ENCODE measurements at places on chromosomes 12 and 14. TPM values are rescaled to one million over a fixed set of nuclear protein-coding genes. Genes with fewer than 3 reads are reported as not detected.

DNA sequence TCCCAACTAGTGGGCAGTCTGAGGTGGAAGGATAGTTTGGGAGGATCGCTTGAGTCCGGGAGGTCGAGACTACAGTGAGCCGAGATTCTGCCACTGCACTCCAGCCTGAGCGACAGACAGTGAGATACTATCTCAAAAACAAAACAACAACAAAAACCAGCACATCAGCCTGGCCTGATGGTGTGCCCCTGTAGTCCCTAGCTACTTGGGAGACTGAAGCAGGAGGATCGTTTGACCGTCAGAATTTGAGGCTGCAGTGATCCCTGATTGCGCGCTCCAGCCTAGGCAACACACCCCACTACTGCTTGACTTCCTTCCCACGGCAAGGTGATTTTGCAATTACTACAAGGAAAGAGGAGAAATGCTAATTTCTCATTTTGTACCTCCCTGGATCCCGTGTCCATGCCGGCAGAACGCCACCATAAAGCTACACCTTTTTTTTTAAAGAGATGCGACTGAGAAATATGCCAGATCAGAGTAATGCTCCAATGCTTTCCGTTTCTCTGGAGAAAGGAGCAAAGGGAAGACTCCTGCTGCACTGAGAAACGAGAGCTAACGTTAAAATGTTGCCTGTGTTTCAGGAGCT, 672 bp upstream of the SCFD1 start:
- H3K36me3 ChIP-seq: peaks cover 20% of the 10 kb centered on the region
- peaks cover 41% of the 10 kb centered on the region for H3K4me1 ChIP-seq
- H3K27me3 ChIP-seq: no peaks in the 10 kb centered on the region

GRCh38 chr12:19014240-19014639, 115.3 kb upstream of the PLEKHA5 start:
- H3K27ac ChIP-seq: no peak overlapping the region
- H3K4me1 ChIP-seq: no peaks in the 10 kb centered on the region
- no peaks in the 10 kb centered on the region for H3K27me3 ChIP-seq
- no peak for DNase-seq
- H3K4me3 ChIP-seq: no peak overlapping the region
- no peaks in the 10 kb centered on the region for H3K36me3 ChIP-seq

The TAS2R9 gene
- total RNA-seq: not detected

- no peaks in the 10 kb centered on the region for H3K27me3 ChIP-seq
- DNase-seq: no peak
- peak overlapping the region; percentile 93 for H3K4me3 ChIP-seq
Observed at GRCh38 chr12:122979908-122980182, 636 bp upstream of the ARL6IP4 start.

DNA sequence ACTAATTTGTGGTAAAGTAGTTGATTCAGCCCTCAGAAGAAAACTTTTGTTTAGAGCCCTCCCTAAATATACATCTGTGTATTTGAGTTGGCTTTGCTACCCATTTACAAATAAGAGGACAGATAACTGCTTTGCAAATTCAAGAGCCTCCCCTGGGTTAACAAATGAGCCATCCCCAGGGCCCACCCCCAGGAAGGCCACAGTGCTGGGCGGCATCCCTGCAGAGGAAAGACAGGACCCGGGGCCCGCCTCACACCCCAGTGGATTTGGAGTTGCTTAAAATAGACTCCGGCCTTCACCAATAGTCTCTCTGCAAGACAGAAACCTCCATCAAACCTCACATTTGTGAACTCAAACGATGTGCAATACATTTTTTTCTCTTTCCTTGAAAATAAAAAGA, 2.7 kb downstream of the FZD10 start:
- no peaks in the 10 kb centered on the region for H3K4me1 ChIP-seq
- H3K36me3 ChIP-seq: no peaks in the 10 kb centered on the region
- H3K27me3 ChIP-seq: peaks cover 65% of the 10 kb centered on the region
- no peak for DNase-seq
- no peak overlapping the region for H3K27ac ChIP-seq

DNA sequence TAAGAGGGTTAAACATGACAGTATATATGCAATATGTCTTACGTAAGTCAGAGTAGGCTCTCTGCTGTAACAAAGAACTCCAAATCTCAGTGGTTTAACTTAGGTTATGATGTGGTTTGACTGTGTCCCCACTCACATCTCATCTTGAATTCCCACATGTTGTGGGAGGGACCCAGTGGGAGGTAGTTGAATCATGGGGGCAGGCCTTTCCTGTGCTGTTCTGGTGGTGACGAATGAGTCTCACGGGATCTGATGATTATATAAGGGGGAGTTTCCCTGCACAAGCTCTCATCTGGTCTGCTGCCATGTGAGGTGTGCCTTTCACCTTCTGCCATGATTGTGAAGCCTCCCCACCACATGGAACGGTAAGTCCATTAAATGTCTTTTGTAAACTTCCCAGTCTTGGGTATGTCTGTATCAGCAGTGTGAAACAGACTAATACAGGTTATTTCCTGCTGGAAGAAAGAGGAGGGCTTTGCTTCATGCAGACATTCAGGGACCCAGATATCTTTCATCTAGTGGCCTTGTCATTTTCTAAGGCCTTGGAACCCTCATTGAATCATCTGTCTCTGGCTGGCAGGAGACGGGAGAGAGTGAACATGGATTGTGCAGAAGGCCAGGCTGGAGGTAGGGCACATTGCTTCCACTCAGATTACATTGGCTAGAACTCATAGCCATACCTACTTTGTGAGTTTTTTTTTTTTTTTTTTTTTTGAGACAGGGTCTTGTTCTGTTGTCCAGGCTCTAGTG, 96.1 kb downstream of the CRADD start:
- H3K27me3 ChIP-seq: no peaks in the 10 kb centered on the region
- peak overlapping the region; percentile 18 for H3K4me3 ChIP-seq
- DNase-seq: peak; percentile 40
- H3K27ac ChIP-seq: peak overlapping the region; percentile 77
- peaks cover 20% of the 10 kb centered on the region for H3K4me1 ChIP-seq
- H3K36me3 ChIP-seq: peaks cover 33% of the 10 kb centered on the region

The SMCO2 gene
- total RNA-seq: not detected

GRCh38 chr14:100733152-100733850, 6.6 kb downstream of the DLK1 start:
- no peaks in the 10 kb centered on the region for H3K4me1 ChIP-seq
- DNase-seq: no peak
- H3K27ac ChIP-seq: no peak overlapping the region
- no peak overlapping the region for H3K4me3 ChIP-seq
- H3K27me3 ChIP-seq: peaks cover 20% of the 10 kb centered on the region

DNA sequence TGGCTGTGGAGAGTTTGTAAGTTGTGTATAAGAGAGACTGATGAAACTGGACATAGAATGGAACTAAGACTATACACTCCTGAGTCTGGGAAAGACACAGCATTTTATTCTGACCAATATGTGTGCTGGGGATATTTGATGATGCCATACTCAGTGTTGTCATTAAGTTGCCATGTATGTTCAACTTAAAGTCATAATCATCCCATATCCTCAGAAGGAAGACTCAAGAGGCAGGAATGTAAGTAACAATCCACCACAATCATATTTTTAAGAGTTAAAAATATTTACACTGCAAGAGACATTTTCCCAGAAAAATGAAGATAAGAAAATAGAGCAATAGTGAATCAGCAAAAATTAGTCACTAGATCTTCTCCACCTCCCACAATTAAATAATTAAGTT, 120.1 kb downstream of the MDGA2 start:
- H3K4me3 ChIP-seq: no peak overlapping the region
- no peaks in the 10 kb centered on the region for H3K27me3 ChIP-seq
- H3K27ac ChIP-seq: no peak overlapping the region
- DNase-seq: no peak
- no peaks in the 10 kb centered on the region for H3K36me3 ChIP-seq
- no peaks in the 10 kb centered on the region for H3K4me1 ChIP-seq

DNA sequence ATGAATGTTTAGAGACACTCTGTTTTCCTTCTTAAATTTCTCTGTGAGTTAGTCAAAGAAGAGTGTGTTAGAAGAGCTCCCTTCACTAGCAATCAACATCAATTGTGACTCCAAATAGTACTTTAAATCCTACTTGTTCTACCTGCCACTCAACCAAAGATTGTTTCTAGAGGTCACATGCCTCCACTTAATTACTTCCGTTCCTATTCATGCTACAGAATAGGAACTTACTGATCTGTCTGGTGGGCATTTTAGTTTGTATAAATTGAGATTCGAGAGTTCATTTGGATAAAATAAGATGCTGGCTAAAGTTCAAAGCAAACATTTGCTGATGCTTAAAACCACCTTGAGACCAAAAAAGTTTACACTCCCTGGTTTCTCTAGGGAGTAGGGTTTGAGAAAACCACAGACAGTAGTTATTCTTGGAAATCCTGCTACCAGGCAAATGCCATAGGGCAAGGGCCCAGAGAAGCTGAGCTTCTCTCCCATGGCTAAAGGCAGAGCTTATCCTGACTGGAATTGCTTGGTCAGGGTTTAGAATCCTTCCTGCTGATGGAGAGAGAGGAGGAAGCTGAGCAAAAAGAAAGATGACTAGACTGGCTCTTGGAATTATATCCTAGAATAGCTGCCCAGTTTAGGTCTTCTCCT, 389.6 kb upstream of the ATP2B1 start:
- no peak overlapping the region for H3K4me3 ChIP-seq
- H3K4me1 ChIP-seq: peaks cover 15% of the 10 kb centered on the region
- DNase-seq: no peak
- no peaks in the 10 kb centered on the region for H3K36me3 ChIP-seq
- H3K27me3 ChIP-seq: peaks cover 2% of the 10 kb centered on the region

- no peaks in the 10 kb centered on the region for H3K36me3 ChIP-seq
- peaks cover 32% of the 10 kb centered on the region for H3K27me3 ChIP-seq
- H3K4me1 ChIP-seq: no peaks in the 10 kb centered on the region
- no peak overlapping the region for H3K27ac ChIP-seq
- H3K4me3 ChIP-seq: no peak overlapping the region
Observed at GRCh38 chr12:54460317-54460923, 13.0 kb downstream of the GTSF1 start.

DNA sequence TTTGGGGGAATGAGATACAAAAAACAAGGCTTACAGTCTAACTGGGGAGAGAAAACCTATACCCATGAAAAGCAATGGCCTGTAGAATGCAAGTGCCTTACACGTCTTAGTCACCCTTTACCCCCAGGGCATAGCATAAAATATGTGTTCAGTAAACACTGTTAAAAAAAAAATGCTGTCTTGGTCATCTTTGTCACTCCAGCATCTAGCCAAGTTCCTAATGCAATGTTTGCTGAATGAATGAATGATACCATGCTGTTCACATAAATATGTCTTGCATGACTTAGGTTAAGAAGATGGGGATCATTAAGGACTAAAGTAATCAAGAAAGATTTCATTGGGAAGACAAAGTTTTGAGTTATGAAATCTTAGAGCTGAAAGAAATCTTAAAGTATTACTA, 38.5 kb downstream of the PPP2R5E start:
- H3K4me3 ChIP-seq: no peak overlapping the region
- H3K27me3 ChIP-seq: no peaks in the 10 kb centered on the region
- H3K4me1 ChIP-seq: peaks cover 35% of the 10 kb centered on the region
- peaks cover 20% of the 10 kb centered on the region for H3K36me3 ChIP-seq

The NKX2-1 gene
- total RNA-seq: not detected

- DNase-seq: no peak
- no peaks in the 10 kb centered on the region for H3K36me3 ChIP-seq
- H3K27ac ChIP-seq: no peak overlapping the region
- peaks cover 4% of the 10 kb centered on the region for H3K4me1 ChIP-seq
- peaks cover 6% of the 10 kb centered on the region for H3K27me3 ChIP-seq
Observed at GRCh38 chr14:99321955-99322730, 50.1 kb upstream of the BCL11B start.

The IL31 gene
- total RNA-seq: not detected
